Transverse colon (tissue), 4 donors: ENCODE measurements at places on chromosomes 7 and 10. TPM values are rescaled to one million over a fixed set of nuclear protein-coding genes. Genes with fewer than 3 reads are reported as not detected.

ITGA8 gene
- 3.3 TPM for total RNA-seq

SPDYE8 gene
- not detected for total RNA-seq

EPHB6 gene
- 6.0 TPM for total RNA-seq

SRGN gene
- 14.3 TPM for total RNA-seq

LRRD1 gene
- not detected for total RNA-seq

VCL gene
- 96.1 TPM for total RNA-seq

SCIN gene
- total RNA-seq: 62.3 TPM

TRIM73 gene
- 3.7 TPM for total RNA-seq

TSPAN33 gene
- total RNA-seq: 2.5 TPM

DNA sequence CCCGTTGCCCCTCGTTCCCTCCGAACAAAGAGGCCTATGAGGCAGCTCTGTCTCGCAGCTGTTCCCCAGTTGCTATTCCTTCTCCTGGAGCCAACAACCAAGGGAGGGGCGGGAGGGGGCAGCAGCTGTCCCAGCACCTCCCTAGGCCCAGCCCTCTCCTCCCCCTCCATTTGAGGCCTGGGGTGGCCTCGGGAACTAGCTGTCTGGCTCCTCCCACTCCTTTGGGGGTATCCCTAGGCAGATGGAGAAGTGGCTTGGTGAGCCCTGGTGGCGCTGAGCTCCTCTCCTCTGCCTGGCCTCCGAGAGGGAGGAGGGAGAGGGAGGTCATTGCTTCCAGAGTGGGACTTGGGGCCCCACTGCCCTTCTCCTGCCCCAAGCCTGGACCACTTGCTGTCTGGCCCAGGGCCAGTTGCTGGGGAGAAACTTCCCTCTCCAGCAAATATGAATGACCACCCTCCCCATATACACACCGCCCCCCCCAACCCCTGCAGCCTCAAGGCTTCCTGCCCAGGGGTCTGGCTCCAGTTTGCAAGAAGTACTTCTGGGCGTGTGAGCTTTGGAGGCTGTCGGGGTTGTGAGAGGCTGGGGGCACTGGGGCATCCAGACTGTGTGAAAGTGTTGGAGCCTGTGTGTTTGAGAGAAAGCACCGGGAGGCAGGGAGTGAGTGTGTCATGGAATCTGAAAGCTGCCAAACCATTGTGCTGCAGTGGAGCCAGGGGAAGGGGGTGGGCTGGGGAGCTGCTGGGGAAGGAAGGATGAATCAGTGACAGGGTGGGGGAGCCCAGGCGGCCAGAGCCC, 3.1 kb downstream of the FLNC start:
- H3K27me3 ChIP-seq: peaks cover 47% of the 10 kb centered on the region
- H3K4me3 ChIP-seq: no peak overlapping the region
- no peaks in the 10 kb centered on the region for H3K36me3 ChIP-seq
- peak overlapping the region; percentile 79 for H3K27ac ChIP-seq

DNA sequence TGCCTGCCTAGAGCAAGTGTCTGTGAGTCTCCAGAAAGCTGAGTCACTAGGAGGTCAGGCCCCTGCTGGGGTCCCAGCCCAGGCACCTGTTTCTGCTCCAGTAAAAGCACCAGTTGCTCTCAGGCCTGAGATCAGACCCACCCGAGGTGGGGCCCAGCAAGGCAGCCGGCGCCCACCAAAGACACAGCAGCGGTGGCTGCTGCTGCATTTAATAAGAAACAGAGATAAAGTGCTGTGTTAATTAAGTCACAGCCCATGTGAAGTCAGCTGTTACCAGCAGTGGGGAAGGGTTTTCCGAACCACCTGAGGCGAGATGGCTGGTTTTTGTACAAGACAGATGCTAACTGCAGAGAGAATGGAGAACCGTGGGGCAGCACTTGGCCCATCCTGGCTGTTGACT, 12.1 kb upstream of the LRRC18 start:
- DNase-seq: no peak
- H3K27ac ChIP-seq: no peak overlapping the region
- H3K27me3 ChIP-seq: no peaks in the 10 kb centered on the region

DNA sequence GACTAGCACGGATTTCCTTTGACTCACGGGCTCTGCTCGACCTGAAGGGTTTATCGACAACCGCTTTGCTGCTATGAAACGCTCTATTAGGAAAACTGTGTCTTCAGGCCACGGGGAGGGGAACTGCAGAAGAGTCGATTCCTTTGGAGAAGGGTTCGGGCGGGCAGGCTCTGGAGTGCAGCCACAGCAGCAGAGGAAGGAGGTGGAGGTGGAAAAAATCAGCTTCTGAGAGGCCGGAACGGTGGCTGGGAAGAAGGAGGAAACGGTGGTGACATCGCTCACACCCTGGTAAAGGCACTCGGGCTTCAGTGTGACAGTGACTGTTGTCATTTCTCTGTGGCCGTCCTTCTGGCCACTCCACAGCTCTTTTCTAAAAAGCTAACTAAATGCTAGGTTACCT, 64.6 kb upstream of the MGMT start:
- no peaks in the 10 kb centered on the region for H3K36me3 ChIP-seq
- no peak for DNase-seq
- H3K4me1 ChIP-seq: no peaks in the 10 kb centered on the region
- no peaks in the 10 kb centered on the region for H3K27me3 ChIP-seq
- no peak overlapping the region for H3K27ac ChIP-seq

DNA sequence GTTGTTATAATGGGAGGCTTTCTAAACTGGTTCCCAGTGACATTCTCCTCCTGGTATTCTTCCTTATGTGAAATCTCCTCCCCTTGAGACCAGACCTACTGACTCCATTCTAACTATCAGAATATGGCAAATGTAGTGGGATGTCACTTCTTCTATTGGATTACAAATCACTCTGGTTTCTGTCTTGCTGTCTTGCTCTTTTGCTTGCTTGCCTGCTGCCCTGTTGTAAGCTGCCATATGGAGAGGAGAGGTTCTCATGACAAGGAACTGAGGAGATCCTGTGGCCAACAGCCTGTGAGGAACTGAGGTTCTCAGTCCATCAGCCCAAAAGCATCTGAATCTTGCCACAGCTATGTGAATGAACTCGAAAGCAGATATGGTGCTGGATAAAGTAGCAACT, 4.7 kb upstream of the NRCAM start:
- no peak overlapping the region for H3K4me3 ChIP-seq
- H3K36me3 ChIP-seq: no peaks in the 10 kb centered on the region

DNA sequence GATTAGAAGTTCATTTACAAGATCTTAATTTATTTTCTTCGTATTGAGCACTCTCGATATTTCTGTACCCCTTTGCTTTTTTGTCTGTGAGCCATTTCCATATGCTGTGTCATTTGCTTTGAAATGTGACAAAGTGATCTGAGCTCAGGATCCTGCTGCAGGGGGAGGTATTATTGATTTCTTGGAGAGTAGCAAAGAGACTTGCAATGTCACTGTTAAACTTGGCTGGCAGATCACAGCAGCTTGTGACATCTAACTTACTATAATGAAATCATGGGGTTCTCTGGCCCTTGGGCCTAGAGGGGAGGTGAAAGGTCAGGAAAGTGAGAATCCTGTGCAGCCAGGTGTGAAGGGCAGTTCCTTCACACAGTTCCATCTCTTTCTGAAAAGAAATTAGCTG, 923.4 kb downstream of the REEP3 start:
- H3K27me3 ChIP-seq: no peaks in the 10 kb centered on the region
- H3K27ac ChIP-seq: no peak overlapping the region
- no peak for DNase-seq
- H3K4me3 ChIP-seq: no peak overlapping the region
- H3K4me1 ChIP-seq: no peaks in the 10 kb centered on the region

- H3K36me3 ChIP-seq: no peaks in the 10 kb centered on the region
- H3K4me1 ChIP-seq: no peaks in the 10 kb centered on the region
- DNase-seq: peak; percentile 10
Observed at GRCh38 chr10:7045891-7046599, 364.8 kb downstream of the SFMBT2 start.

DNA sequence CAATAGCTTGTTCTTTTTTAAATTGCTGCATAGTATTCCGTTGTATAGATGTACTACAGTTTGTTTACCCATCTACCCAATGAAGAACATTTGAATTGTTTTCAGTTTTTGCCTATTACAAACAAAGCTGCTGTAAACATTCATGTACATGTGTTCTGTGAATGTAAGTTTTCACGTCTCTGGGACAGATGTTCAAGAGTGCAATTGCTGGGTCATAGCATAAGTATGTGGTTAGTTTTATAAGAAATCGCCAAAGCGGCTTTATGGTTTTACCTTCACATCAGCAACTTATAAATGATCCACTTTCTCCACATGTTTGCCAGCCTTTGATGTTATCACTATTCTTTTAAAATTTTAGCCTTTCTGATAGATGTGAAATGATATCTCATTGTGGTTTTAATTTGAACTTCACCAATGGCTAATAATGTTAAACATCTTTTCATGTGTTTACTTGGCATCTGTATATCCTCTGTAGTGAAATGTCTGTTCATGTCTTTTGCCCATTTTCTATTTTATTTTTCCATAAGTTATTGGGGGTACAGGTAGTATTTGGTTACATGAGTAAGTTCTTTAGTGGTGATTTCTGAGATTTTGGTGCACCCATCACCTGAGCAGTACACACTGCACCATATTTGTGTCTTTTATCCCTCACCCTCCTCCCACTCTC, 73.5 kb downstream of the TBXAS1 start:
- H3K27me3 ChIP-seq: no peaks in the 10 kb centered on the region
- no peak overlapping the region for H3K4me3 ChIP-seq
- DNase-seq: no peak
- no peaks in the 10 kb centered on the region for H3K36me3 ChIP-seq

- peaks cover 56% of the 10 kb centered on the region for H3K4me1 ChIP-seq
- no peak for DNase-seq
- H3K27me3 ChIP-seq: no peaks in the 10 kb centered on the region
- H3K4me3 ChIP-seq: no peak overlapping the region
- H3K36me3 ChIP-seq: peaks cover 4% of the 10 kb centered on the region
Observed at GRCh38 chr10:69407621-69408301, 9.0 kb downstream of the TACR2 start.

DNA sequence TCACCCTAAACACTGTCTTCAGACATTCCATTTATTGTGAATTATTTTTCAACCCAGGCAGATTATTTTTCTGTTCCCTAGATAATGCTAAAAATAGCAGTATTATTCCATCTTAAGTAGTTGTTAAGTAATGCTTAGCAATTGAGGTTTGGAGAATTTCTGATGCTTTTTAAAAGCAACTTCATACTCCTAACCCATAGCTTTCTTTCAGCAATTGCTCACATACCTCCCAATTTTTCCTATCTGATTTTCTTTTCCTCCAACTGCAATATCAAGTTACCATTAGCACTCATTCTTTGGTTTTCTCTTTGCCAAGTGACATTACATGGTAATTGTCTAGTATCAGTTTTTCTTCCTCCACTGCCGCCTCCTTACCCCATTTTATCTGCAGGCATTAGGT, 104.7 kb downstream of the GPR85 start:
- peaks cover 6% of the 10 kb centered on the region for H3K4me1 ChIP-seq
- H3K27ac ChIP-seq: no peak overlapping the region
- no peak for DNase-seq

DNA sequence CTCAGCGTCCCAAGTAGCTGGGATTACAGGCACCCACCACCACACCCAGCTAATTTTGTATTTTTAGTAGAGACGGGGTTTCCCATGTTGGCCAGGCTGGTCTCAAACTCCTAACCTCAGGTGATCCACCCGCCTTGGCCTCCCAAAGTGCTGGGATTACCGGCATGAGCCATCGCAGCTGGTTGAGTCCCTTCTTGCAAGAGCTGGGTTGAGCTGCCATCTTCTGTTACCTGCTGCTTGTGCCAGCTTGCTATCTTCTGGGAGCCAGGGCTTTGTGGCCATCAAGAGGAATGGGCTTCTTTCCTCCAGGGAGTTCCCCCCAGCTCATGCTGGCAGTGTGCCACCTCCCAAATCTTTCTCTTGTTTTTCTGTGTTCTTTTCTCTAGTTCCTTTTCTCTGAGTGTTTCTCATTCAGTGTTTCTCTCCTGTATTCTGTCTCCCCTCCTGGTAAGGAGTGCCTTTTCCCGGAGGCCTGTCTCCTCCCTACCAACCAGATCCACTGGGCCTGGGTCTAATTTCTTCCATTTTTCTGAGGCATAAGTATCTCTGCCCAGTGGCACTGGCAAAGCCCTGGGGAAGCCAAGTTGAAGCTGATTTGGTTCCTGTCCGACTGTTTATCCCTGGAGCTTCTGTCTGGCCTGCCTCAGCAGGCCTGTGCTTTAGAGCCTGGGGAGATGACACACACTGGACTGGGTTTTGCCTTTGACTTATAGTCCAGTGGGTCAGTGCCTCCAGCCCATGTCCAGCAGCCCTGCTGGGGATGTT, 3.7 kb downstream of the DBNL start:
- H3K27ac ChIP-seq: no peak overlapping the region
- no peaks in the 10 kb centered on the region for H3K36me3 ChIP-seq
- peaks cover 20% of the 10 kb centered on the region for H3K4me1 ChIP-seq

DNA sequence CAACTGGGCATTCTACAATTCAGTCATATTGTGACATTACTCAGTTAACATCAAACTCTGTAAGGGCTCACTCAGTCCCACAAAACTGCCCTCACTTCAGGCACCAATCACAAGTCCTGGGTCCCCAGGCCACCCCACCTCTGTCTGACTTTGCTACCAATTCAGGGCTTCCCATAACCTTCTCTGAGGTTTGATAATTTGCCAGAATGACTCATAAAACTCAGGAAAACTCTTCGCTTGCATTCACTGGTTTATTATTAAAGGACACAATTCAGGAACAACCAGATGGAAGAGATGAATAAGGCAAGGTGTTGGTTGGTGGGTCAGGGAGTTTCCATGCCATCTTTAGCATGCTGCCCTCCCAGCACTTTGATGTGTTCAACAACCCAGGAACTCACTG, 41.3 kb downstream of the AVL9 start:
- H3K36me3 ChIP-seq: no peaks in the 10 kb centered on the region
- DNase-seq: no peak
- no peaks in the 10 kb centered on the region for H3K27me3 ChIP-seq
- H3K27ac ChIP-seq: no peak overlapping the region

DNA sequence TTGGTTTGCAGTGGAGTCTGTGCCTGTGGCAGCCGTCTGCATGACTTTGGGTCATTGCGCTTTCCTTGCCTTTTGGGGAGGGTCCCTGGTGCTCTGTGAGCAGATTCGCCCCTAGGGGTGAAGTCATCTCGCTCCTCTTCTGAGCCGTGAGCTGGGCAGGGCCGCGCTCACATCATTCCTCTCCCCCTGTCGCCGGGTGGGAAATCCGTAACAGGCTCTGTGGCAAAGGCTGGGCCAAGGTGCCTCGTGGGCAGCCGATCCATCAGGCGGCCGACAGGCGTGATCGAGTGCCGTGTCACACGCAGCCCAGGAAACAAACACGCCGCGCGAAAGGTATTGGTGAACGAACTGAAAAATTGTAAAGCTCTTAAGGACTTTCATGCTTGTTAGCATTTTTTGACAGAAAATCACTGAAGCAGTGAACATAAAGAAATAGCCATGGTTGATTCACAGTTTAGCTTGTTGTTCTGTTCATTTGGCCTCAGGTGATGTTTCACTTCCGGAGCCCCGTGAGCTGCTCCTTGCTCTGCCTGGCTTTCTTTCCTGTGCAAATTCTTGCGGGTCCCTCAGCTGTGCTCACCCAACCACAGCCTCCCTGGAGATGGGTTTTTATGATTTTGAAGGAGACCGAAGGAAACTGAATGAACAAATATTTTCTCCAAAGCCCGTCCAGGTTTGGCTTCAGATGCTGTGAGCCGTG, 122.1 kb downstream of the NKX6-2 start:
- no peaks in the 10 kb centered on the region for H3K27me3 ChIP-seq
- no peak overlapping the region for H3K4me3 ChIP-seq
- H3K36me3 ChIP-seq: no peaks in the 10 kb centered on the region

GRCh38 chr10:34280599-34281374, 534.3 kb downstream of the PARD3 start:
- no peaks in the 10 kb centered on the region for H3K36me3 ChIP-seq
- no peak for DNase-seq
- no peak overlapping the region for H3K4me3 ChIP-seq
- H3K27ac ChIP-seq: peak overlapping the region; percentile 47

GRCh38 chr10:24238519-24239247, 29.7 kb downstream of the KIAA1217 start:
- H3K27ac ChIP-seq: peak overlapping the region; percentile 70
- no peaks in the 10 kb centered on the region for H3K27me3 ChIP-seq
- H3K36me3 ChIP-seq: no peaks in the 10 kb centered on the region
- DNase-seq: peak; percentile 21
- peak overlapping the region; percentile 6 for H3K4me3 ChIP-seq
- H3K4me1 ChIP-seq: peaks cover 10% of the 10 kb centered on the region
